ENCODE measurements at places on chromosomes 13 and 19.

DNA sequence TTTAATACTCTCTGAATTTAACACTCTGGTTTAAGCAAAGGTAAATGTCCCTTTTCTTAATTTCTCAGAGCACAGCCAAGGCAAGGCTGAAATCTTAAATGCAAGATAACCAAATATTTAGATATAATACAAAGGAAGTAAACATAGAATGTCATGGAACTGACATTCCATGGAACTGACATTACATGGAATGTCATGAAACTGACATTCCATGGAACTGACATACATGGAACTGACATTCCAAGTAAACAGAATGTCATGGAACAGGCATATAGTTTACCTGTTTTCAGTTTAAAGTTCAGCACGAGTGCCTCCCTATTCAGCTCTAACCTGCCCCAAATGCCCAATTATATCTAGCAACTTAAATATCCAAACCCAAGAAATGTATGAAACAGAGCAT lies 21.8 kb downstream of the FGF14 start:
- DNase-seq = no peak

DNA sequence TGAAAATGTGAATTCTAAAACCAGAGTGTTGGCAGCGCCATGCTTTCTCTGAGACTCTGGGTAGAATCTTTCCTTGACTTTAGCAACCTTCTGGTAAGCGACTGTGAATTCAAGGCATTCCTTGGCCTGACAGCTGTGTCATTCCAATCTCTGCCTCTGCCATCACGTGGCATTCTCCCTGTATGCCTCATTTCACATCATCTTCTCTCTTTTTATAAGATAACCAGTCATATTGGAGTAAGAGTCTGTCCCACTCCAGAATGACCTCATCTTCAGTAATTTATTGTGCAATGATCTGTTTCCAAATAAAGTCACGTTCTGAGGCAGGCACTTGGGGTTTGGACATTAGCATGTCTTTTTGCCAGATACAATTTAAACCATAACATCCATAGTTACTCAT lies 103.4 kb upstream of the POSTN start:
- DNase-seq = no peak

GRCh38 chr19:51901860-51902259 lies 3.0 kb downstream of the ZNF649 start:
- DNase-seq = no peak

GRCh38 chr13:55816976-55817601 lies 1323.6 kb upstream of the PRR20A start:
- DNase-seq = no peak

DNA sequence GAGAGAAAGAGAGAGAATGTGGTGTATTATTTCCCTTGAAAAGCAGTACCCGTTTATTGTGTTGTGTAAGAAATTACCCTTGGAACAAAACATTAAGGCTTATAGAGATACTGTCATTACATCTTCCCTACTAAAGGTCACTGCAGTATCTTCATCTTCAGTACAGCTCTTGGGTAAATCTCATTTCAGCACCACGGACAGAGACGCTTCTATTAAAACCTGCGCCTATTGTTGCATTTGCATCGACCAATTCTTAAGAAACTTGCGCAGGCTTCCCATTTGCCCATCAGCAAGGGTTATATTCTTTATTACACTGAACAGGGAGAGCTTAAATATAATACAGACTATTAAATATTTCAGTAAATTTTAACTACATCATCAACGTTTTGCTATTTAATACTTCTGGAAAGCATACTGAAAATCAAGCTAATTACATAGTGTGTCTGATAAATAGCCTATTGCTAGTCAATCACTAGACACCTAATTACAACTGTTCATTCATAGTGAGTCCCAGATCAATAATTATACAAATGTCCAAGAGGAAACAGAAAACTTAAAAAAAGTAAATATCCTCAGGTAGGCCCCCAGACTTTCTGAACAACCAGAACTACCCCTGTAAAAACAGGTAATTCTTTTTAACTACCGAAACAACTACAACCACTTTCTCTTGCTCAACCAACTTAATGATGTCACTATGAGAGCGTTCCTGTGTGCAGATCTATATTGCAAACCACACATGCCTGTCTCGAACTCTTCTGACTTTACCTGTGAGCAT lies 350.6 kb downstream of the LIG4 start:
- DNase-seq = no peak

GRCh38 chr13:26977541-26977940 lies 194.1 kb downstream of the USP12 start:
- no peak for DNase-seq

DNA sequence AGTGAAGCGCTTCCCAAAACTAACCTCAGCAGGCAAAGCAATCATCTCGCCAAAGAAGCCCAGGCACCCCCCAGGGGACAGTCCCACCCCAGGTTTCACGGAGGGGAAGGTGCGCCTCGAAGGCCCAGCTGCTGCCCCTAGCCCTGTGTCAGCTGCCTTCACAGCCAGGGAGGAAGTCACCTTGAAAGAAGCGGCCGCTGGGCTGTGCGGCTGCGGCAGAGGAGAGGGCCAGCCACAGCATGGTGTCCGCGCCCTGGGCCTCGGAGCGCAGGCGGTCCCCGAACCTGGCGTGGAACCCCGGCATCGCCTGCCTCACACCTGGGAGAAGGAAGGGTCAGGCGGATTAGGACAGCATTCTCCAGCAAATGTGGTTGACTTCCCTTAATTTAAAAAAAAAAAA lies 35.0 kb downstream of the DHRS12 start:
- DNase-seq = no peak

DNA sequence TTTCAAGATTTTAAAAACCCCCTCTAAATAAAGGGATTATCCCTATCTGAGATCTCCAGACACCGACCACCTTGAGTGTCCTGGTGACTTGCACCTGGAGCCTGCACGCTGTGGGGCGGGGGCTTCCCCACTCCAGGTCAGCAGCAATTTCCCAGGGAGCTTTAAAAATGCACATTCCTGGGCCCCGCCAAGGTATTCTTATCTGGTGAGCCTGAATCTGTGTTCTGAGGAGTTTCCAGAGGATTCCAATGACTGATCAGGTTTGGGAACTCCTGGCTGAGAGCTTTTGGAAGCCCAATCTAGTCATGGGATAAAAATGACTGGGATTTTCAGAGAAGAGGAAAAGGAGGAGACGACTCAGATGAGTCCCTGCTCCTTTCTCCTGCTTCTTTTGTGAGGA lies 66.1 kb downstream of the FGF9 start:
- DNase-seq = no peak

GRCh38 chr19:3142292-3142670 lies 6.4 kb downstream of the GNA15 start:
- DNase-seq = no peak

DNA sequence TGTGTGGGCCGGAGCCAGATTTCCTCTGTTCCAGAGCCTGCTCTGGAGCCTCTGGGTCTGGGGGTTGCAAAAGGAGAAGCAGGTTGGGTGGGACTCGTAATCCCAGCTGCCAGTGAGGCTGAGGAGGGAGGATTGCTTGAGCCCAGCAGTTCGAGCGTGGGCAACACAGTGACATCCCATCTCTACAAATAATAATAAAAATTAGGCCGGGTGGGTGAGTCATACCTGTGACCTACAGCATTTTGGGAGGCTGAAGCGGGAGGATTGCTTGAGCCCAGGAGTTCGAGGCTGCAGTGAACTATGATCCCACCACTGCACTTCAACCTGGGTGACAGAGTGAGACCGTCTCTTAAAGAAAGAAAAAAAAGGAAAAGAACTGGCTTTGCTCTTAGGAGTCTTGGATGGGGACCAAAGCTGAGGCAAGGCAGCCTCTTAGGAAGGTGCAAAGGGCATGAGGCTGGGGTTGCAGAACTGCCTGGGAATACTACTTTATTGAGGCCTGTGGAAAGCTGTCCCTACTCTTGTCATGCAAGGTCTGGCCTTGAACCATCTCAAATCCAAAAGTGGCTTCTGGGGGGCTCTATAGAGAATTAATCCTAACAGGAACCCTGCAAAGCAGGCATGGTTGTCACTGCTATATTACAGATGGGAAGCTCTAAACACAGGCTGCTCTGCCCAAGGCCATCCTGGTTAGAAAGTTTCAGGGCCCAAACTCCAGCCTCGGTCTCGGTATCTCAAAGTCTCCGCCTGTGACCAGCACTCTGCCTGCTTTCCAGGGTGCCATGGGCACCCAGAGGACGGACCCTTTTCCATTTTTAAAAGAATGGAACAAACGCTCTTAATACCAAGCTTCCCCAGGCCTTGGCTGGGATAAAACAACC lies 880 bp upstream of the C19orf12 start:
- no peak for DNase-seq

DNA sequence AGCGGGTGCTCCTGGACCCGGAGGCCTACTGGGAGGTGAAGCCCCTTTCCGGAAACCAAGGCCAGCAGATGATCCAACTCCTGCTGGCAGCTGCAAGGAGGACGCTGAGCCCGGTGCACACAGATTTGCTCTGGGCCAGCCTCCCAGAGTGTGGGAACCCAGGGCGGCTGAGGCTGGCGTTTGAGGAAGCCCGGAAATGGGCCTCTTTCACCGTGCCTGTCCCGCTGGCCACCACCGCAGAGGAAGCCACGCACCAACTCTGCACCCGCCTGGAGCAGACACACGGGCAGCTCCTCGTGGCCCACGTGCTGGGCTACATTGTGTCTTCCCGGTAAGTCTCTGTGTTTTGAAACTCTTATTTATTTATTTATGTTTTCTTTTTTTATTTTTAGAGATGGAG lies 30.4 kb downstream of the NWD1 start:
- DNase-seq = no peak

DNA sequence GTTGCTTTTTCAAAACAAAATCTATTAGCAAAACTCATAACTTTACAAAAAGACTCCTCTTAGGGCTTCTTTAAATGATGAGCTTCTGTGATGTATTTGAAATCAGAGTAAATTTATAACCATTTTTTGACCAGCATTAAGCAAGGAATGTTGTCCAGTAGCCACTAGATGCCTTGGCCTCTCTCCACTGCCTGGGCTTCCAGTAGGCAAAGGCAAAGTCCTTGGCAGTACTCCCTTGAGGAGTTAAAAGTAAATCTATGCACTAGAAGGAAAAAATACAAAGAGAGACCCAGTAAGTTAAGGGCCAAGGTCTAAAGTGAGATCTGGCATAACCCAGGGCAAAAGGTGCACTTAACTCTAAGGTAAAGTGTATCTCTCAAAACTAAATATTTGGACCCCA lies 9.5 kb downstream of the SERPINE3 start:
- no peak for DNase-seq

DNA sequence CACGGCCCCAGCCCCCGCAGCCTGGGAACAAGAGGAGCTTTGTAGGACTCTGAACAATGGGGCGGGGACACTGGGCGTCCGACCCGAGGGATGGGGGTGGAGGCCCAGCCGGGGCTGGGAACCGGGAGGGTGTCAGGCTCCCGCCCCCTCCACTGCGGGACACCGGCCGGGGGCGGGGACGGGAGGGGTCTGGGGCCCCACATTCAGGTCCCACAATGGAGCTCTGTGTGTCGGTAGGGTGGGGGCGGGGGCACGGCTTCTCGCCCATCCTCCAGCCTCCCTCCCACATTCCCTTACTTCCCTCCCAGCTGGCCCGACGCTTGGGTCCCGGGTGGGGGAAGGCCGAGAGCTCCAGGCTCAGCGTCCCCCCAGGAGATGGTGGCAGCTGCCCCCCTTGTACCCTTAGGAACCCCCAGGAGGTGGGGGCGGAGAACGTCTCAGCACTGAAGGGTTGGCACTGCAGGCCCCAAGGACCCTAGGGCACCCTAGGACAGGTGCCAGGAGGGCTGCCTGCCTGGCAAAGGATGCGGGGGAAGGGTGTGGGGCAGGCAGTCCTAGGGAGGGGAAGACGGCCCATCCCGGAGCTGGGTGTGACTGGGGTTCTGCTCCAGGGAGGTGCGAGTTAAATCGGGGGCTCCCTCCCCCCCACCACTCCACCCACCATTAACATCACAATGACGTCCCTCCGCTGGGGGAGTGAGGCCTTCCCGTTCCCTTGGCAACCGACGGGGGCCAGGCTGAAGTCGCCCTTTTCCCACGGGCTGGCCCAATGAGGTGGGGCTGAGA lies 5.3 kb downstream of the TTYH1 start:
- DNase-seq = no peak

DNA sequence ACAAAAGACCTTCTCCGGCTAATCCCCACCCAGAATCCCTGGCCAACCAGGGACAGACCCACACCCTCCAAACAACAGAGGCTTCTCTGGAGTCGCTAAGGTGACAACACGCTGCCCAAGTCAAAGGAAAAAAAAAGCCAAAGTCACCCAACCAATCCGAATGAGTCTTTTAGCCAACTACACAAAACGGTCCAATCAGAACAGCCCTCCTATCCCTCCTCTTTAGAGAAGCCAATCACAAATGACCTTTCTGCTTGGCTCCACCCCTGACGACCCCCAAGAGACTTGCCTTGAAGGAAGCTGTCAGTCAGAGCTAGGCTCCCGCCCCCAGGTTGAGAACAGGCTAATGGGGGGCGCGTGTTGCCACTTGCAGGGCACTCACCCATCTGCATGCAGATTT lies 6.6 kb upstream of the FBXW9 start:
- no peak for DNase-seq

DNA sequence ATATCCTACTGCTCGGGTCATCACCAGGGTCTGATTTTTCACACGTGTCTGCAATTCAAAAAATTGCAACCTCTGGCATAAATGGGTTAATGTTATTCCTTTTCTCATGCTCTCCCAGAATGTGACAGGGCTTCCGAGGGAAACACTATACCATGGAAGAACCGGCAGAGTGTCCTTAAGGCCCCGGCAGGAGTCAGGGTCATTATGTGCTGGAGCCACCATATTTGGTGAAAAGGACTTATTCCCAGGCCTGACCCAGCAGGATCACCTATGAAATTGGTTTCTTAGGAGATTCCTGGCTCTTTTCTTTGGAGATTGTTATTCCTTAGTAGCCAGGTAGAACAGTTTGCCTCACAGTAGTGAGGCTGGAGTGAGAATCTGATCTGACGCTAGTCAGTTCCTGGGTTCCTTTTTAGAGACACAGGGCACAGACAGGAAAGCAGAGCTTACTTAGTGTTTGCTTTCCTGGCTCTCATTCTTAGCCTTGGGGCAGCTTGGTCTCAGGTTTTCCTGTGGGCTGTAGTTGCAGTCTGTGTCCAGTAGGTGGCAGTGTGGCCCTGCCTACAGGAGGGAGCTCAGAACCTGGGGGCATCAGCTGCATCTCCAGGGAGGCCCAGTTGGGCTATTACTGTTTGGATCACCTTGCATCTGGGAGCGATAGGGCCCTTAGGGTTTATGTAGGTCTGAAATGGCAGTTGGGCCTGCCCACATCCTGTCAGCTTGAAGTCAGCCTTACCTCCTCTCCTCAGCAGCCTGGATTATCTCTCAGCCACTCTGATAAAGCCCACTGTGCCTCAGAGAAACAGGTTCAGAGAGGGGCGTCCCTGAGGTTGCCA lies 12.4 kb downstream of the SNRNP70 start:
- no peak for DNase-seq

DNA sequence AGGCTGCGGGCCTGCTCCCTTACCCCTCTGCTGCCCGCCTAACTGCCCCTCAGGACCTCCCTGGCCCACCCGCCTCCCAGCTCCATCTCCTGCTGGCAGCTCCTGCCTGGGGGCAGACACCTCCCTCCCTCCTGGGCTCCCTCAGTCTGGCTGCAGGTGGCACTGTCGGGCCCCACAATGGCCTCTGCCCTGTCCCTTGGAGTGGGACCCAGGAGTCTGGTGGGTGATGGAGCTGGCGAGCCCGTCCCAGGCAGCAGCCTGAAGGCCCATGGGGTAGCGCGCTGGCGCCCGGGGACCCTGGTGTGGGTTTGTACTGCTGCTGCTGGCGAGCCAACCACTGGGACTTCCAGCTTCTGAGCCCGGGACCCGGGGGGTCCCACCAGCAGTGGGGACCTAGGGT lies 83.6 kb downstream of the KDM4B start:
- DNase-seq = no peak

Data from GM12878 (cell line).